AG09319 (cell line): ENCODE measurements at places on chromosomes 2 and 18.

GRCh38 chr18:40348196-40348595 is 1606.8 kb upstream of the PIK3C3 start:
- no peak for DNase-seq

DNA sequence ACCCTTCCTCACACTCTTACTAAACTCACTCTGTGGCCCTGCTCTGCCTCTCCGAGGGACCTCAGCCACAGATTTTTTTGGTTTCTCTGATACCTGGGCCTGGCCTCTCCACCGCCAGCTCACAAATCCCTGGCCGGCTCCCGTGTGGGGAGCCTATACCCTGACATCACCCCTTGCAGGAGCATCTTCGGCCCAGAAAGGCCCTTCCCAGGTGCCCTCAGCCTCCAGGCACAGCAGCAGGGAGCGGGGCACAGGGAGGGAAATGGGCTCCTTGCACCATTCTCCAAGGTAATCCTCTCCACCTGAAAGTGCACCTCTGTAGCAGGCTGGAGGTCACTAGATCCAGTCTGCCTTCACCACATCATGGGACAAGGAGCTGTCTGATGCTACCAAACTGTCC is 43.2 kb downstream of the CRACDL start:
- no peak for DNase-seq

DNA sequence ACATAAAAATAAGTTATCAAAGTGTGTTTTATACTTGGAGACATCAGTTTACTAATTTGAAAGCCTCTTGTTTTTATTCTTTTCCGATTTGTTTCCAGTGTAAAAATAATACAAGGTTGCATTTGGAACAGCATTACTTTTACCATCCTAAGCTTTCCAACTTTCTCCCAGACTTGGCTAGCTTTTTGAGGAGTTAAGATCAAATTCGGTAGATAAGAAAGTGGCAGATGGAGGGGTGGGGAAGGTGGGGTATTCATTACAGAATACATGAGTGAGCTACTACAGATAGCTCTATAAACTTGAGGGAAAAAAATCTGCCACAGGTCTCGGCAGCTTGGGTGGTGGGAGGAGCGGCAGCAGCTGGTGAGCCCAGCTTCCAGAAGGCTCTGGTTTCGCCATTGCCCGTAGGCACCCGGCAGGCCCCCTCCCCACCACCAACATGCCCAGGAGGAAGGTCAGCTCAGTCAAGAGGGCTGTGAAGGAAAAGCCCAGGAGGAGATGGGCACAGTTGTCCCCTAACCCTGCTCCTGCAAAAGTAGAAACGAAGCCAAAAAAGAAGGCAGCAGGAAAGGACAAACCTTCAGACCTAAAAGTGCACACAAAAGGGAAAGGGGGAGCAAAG is 18.6 kb upstream of the RMC1 start:
- no peak for DNase-seq

DNA sequence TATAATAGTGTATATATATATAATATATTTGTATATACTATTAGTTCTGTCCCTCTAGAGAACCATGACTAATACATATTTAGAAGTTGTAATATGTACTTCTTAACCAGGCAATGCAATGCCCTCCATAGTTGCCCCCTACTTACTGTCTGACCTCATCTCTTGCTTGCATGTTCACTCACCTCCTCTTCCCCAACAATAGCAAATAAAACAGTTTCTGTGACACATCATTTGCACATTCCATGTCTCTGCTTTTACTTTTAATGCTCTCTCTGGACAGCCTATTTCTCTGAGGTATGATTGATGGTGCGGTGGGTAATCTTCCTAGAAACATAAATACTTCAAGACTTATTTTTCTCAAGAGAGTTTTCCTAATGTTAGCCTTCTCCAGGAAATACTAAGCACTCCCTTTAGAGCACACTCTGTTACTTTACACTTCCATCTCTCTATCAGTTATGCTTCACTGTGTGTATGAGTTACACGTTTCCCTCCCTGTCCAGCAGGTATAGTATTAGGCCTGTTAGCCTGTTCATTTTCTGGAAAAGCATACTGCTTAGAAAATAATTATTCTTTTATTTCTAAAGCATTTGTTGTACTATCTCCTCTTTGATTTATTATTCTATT is 295.6 kb upstream of the LRATD1 start:
- DNase-seq = no peak
